ENCODE measurements at places on chromosomes 11 and 22.
A peak's percentile ranks its signal among the peaks of the same experiment; 100 is the strongest.

- no peak for DNase-seq
Observed at GRCh38 chr22:38923463-38924346, 33.7 kb upstream of the APOBEC3A start.

DNA sequence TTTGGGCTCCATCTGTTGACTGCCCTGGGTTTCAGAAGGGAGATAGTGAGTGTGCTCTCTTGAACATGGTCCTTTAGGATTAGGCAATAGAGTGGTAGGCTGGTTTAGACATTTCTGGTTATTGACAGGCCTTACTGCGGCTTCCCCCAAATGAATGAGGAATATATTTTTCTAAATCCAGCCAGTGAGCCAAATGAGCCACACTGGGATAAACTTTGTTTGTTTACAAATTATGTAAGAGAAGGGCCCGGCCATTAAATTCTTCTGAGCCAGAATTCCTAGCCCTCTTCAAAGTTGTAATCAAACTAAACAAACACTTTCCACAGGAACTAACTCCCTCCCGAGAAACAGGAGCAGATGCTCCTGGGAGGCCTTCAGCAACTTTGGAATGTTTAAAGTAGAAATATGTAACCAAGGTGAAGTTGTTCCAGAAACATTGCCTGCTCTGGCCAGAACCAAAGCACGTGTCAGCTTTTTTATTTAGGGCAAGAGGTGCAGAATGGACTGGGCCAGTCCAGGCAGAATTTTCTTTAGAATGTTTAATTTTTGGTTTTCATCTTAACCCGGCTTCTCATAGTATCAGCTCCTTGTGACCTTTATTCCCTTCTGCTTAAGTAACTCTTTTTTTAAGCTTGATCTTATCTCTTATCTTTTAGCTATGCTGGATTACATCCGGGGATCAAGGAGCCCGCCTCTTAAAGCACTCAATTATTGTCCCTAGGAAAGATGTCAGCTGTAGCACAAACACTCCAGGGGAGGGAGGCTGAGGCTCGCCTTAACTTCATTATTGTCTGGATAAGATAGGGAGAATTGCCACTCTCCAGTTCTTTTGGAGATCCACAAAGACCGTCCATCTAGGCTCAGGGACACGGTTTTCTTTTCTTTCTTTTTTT is 28.7 kb downstream of the ZNRF3 start:
- no peak for DNase-seq

GRCh38 chr11:72627594-72628281 is 46.5 kb downstream of the PDE2A start:
- no peak for DNase-seq

- DNase-seq = no peak
Observed at GRCh38 chr11:62245271-62245753, 3.3 kb downstream of the SCGB1D2 start.

GRCh38 chr11:118635237-118635591 is 27.8 kb downstream of the PHLDB1 start:
- no peak for DNase-seq

- no peak for DNase-seq
Observed at GRCh38 chr11:129722529-129722928, 93.1 kb upstream of the TMEM45B start.

DNA sequence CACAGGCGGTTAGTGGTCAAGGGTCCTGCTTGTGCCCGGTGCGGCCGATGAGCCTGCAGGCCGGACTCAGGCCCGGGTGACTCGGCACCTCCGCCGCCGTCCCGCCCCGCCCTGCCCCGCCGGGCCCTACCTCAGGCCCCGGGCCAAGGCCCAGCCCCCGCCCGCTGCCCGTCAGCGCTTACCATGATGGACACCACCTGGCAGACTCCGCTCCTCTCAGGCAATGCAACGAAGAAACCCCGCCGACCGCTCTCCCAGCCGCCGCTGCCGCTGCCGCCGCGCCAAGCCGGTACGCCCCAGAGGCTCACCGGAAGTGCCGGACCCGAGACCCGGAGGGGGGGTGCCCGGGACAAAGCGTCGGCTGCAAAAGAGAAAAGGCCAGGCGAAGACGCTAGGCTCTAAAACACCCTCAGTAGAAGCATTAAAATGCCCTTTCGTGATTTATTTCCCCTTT is at the start of gene UFD1:
UFD1 (minus strand) TSS at position 293 of the 454 bp plus-strand sequence; CDS start at position 185, 108 bp downstream.
- peak; percentile 63 for DNase-seq

GRCh38 chr11:111735262-111736116 is 30.7 kb downstream of the PPP2R1B start:
- no peak for DNase-seq

- DNase-seq = no peak
Observed at GRCh38 chr11:128399251-128400121, 187.9 kb downstream of the ETS1 start.

- DNase-seq = no peak
Observed at GRCh38 chr11:31089117-31089516, 280.4 kb downstream of the DCDC1 start.

DNA sequence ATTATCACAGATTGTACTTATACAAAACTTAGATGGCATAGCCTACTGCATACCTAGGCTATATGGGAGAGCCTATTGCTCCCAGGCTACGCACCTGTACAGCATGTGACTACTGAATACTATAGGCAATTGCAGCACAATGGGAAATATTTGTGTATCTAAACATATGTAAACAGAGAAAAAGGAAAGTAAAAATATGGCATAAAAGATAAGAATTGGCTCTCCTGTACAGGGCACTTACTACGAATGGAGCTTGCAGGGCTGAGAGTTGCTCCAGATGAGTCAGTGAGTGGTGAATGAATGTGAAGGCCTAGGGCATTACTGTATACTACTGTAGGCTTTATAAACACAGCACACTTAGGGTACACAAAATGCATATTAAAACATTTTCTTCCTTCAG is 13.2 kb downstream of the APOL6 start:
- no peak for DNase-seq

- DNase-seq = no peak
Observed at GRCh38 chr11:58866788-58867187, 22.3 kb upstream of the GLYATL2 start.

Measured in activated CD4-positive, alpha-beta T cell treated with anti-CD3 and anti-CD28 coated beads, Interleukin-2, amount 50 U/mL, for 24 hours (primary cell).